Right renal pelvis (tissue), 4 donors: ENCODE measurements at places on chromosomes 5 and 9. TPM values are rescaled to one million over a fixed set of nuclear protein-coding genes. Genes with fewer than 3 reads are reported as not detected.

The NKD2 gene
- 17.3 TPM for polyA plus RNA-seq

DNA sequence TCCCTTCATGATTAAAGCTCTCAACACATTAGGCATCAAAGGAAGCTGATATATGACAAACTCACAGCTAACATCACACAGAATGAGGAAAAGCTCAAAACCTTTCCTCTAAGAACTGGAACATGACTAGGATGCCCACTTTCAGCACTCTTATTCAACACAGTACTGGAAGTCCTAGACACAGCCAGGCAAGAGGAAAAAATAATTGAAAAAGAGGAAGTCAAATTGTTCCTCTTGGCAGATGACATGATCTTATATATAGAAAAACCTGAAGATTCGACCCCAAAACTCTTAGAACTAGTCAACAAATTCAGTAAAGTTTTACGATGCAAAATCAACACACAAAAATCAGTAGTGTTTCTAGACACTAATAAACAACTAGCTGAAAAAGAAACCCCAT is 144.3 kb upstream of the NREP start:
- no peak for DNase-seq

- DNase-seq, result no peak
Observed at GRCh38 chr9:104923289-104923688, 4.7 kb downstream of the ABCA1 start.

GRCh38 chr5:34841816-34842215 is 2.9 kb downstream of the TTC23L start:
- no peak for DNase-seq

DNA sequence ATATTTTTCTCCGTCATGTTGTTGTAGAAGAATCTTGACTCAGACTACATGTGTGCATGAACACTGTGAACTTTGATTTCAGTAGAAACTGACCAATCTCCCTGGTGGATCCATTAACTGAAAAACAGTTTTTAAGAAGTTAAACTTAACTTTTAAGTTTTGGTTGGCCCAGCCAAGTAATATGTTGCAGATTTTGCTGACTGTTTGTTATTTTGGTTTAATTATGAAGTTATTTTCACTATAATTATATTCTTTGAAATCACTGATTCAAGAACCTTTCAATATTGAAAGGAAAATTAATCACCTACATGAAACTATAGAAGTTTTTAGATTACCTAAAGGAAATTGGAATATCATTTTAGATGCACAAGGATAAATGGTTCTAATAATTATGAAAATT is 373.6 kb upstream of the COX7C start:
- no peak for DNase-seq

DNA sequence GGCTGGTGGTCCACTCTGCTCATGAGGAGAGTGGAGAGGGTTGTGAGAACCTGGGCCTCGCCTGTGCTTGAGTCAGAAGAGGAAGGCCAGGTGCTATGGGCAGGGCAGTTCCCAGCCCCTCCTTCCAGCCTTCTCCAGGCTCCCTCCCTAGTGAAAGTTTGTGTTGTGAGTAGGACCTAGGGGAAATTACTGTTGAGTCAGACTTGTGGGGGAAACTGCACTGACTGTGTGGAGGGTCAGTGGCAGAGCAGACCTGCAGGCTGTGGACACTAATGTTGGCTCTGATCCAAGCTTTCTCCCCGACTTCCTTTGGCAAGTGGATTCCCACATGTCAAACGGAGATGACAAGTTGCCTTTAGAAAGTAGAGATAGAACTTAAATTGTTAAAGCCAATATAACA is 102.6 kb downstream of the ARHGAP26 start:
- no peak for DNase-seq

The ANKRD34B gene
- polyA plus RNA-seq, result 0.35 TPM

DNA sequence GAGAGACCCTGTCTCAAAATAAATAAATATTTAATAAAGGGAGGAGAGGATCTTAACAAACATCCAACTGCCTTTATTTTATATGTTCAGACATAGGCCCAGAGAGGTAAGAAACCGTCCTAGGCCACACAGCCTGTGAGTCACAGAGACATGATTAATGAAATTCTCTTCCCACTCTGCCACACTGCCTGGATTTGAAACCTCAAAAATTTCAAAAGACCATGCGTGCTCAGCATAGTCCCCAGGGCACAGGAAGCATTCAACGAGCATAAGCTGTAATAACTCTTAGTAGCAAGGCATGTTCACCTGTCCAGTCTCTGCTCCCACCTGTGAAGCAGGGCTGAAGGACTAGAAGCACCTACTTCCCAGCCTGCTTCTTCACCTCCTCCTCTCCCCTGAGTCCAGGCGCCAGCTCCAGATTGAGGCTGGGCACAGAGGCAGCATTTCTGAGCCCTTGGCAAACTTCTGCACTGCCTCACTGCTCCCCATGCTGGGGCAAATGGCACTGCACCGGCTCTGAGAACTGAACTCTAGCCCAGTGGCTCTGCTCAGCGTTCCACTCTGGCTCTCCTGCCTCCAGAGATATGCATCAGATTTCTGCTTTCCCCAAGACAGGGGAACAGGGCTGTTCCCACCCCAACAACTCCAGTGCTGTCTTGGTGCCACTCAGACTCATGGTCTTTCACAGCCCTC is 1.1 kb downstream of the FAT2 start:
- no peak for DNase-seq
